ENCODE measurements at places on chromosomes 1 and 21.

DNA sequence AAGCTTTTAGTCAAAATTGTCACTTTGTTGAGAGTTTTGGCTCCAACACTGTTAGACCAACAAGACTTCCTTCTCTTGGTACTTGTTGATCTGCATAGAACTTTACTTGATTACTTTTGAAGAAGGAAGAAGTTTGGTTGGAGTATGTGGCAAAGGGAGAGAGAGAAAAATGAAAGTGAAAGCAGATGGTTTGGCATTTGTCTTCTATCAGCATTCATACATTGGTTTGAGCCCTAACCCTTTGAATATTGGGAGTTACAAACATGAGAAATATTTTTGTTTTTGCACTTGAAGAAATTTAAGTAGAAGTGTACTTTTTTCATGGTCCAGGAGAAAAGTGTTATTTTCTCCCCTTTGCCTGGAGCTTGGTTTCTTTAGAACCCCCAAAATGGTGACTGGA is 169.8 kb downstream of the ADGRL4 start:
- no peak for DNase-seq

GRCh38 chr1:22949822-22950331 is 22.8 kb downstream of the LACTBL1 start:
- DNase-seq: no peak

- DNase-seq: no peak
Measured at GRCh38 chr1:185574139-185574875, 159.9 kb upstream of the HMCN1 start.

- DNase-seq: no peak
Measured at GRCh38 chr1:116740746-116741145, 13.5 kb upstream of the CD2 start.

DNA sequence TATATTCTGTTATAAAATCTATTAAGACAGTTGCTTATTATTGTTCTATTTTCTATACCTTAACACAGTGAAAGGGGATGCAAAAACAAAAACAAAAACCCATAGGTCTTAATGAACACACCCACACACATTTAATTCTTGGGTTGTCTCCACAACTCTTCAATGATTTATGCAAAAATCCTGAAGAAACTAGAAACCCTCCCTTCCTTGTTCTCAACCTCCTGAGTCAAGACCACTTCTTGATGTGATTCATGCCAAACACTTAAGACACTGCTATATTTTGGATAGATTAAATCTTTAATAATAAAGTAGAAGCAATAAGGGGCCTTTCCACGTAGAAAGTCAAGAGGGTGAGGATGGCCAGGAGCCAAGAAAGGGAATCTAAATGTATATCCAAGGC is 23.4 kb downstream of the SCAF4 start:
- no peak for DNase-seq

DNA sequence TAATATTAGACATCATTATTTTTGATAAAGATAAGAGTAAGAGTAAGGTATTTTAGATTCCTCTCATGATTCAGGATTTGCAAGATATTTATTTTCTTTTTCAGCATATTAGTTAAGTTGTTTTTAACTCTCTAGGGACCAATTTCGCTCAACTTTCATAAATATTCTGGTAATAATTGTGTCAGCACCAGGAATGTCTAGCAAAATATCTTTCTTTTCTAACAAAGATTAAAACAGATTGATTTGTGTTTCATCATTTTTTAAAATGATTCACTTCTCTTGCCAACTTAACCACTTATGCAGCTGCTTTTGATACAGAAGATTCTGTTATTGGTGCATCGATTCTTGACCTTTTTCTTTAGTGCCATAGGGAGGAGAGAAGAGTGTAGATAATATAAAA is 172.8 kb upstream of the PTGFR start:
- DNase-seq: no peak

GRCh38 chr1:26373789-26374188 is 1.2 kb upstream of the ZNF683 start:
- DNase-seq: no peak

- no peak for DNase-seq
Measured at GRCh38 chr1:19130468-19130867, 79.6 kb downstream of the UBR4 start.

GRCh38 chr1:94335447-94335846 is 82.7 kb upstream of the ABCD3 start:
- DNase-seq: no peak

DNA sequence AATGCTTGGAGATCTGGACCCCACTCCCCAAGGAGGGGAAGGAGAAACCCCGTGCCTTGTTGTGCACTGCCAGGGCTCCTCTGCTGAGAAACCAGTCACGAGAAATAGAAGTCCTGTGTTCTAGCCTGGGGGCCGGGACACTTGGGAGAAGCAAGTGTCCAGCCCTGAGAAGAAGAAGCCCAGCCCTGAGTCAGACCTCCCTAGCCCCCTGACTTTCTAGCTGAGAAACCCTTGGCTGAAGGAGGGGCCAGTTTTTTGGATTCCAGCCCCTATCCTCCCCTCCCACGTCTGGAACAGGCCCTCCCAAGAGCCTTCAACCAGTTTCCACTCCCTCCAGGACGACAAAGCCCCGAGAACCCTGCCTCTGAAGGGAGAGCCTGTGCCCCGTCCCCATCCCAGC is 100.5 kb downstream of the NAV1 start:
- no peak for DNase-seq

- DNase-seq: no peak
Measured at GRCh38 chr1:97875996-97876395, 44.8 kb downstream of the DPYD start.

DNA sequence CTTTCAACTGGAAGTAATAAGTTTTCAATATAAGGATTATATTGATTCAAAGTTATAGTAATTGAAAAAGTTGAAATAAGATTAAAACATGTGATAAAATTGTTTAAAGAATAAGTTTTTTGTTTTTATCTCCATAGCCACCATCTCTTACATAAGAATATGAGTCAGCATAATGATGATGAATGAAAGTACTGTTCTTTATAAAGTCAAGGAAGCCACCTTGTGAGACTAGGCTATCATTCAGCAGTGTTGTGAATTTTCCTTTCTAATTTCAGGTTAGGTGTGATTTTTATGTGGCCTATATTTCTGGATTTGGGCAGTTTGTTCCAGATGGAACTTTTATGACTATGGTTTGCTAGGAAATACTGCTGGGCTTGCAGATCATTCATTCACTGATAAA is 22.4 kb upstream of the ASB17 start:
- no peak for DNase-seq

GRCh38 chr1:181423301-181423918 is 59.9 kb upstream of the CACNA1E start:
- DNase-seq: peak; percentile 26

DNA sequence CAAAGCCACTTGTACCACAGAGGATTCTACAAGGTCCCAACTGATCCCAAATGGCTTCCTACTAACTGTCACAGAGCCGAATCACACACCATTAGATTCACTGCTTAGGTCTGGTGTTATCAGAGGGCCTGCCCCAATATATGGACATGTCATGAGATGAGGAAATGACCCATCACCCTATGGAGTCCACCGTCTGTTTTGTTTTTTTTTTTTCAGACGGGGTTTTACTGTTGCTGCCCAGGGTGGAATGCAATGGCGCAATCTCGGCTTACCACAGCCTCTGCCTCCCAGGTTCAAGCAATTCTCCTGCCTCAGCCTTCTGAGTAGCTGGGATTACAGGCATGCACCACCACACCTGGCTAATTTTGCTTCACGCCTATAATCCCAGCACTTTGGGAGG is 83.8 kb upstream of the ETS2 start:
- DNase-seq: no peak

GRCh38 chr1:168252204-168252733 is 26.5 kb downstream of the SFT2D2 start:
- no peak for DNase-seq

GRCh38 chr1:46603481-46603857 is 599 bp downstream of the MKNK1 start:
- no peak for DNase-seq

GRCh38 chr1:177164380-177165068 is at the start of gene ASTN1:
Gene ASTN1 (minus strand): TSS chr1:177164712. CDS start chr1:177164676, 36 bp downstream.
- no peak for DNase-seq

DNA sequence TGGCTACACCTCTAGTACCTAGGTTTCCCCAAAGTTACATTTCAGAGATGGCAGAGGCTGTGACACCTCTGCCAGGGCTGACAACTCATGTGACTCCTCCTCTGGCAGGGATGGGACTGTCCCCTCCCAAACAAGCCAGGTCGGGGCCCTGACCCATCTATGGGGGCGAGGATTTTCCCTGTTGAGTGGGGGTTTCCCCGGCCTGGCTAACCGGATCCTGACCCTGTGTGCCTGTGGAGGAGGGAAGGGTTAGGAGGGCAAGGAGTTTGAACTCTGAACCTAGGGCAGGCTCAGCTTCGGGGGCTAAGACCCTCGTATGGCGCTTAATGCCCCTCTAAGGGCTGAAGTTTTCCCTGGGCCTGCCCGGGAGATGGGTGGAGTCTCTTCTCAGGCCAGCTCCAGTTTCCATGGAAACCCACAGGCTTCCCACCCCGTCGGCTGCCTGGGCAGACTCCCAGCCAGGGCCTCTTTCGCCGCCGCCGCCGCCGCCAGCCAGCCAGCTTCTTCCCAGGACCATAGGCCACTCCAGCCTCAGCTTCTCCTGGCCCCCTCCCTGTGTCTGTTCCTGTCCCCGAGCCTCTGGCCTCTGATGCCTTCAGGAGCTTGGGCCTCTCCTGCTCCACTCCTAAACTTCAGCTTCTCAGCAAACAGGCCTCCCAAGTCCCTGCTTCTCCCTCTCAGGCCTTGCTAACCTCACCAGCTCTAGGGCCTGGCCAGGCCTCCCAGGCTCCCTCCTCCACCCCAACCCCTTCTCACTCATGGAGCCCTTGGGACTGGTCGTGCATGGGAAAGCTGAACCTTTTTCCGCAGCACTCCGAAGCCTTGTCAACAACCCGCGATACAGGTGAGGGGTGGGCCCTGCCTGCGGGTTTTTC is at the start of gene BTBD19:
Gene BTBD19 (plus strand): TSS at position 461 of the 875 bp plus-strand sequence. CDS start 298 bp downstream, at position 759.
- no peak for DNase-seq

- peak; percentile 74 for DNase-seq
Measured at GRCh38 chr1:2545754-2546514, 10.2 kb upstream of the TNFRSF14 start.

DNA sequence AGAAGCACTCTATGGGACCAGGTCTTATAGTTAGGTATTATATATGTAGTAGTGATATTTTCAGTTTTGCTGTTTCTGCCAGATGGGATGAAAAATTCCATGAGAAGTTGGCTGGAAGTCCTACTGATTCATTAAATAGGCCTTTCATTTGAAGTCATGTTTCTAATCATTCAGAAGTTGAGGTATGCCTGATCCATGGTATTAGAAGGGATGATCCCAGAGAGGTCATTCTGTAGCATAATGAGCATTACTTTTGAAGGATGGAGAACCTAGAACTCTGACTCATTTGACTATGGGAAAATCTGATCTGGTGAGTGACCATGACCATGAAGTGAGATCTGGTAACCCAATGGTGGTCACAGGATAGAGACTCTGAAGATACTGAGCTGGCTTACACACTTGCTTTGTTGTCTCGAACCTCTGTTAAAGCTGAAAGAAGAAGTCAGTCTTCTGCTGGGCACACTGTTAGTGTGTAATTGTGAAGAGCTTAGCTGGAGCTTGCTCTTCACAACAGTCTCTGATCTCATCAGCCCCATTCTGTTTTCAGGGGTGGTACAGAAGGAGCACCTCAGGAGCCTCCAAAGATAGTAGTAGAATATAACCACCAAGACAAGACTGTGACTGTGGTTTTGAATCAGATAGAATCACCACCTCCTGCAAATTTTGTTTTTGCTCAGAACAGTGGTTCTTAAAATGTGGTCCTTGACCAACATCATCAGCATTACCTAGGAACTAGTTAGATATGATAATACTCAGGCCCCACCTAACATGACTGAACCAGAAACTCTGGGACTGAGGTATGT is 9.0 kb downstream of the MGST3 start:
- DNase-seq: no peak

GRCh38 chr1:170426596-170426995 is 105.4 kb upstream of the GORAB start:
- DNase-seq: no peak

- no peak for DNase-seq
Measured at GRCh38 chr21:42302794-42303193, 12.4 kb downstream of the TFF3 start.

DNA sequence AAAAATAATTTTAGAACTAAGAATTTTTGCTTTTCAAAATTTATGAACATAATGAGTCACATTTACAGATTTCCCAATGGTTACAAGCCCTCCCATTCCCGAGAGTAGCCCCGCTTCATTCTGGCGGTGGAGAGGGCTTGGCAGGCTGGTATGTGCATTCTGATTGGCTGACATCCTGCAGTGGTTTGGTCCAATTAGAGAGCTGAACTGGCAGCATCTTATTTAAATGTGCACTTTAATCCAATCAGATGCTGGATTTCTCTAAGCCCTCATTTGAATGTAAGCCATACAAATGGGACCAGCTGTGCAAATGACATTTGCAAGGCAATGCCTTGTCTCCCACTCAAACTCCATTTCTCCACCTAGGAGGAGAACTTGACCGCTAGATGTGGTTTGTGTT is 18.0 kb upstream of the TRIM17 start:
- no peak for DNase-seq

DNA sequence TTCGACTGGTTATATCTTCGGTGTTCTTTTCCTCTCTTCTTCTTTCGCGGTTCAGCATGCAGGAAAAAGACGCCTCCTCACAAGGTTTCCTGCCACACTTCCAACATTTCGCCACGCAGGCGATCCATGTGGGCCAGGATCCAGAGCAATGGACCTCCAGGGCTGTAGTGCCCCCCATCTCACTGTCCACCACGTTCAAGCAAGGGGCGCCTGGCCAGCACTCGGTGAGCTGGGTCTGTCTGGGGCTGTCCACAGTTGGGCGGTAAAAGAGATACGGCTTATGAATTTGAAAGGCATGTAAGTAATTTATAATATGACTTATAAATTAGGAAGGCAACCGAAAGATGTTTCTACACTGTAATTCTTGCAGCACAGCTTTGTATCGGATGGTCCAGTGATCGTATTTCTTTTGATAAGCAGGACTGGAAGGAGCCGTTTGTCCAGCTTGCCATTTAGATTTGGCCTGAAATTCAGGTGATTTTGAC is 334 bp downstream of the CTH start:
- no peak for DNase-seq

Measured in kidney capillary endothelial cell (primary cell).